Caco-2 (cell line): ENCODE measurements at places on chromosomes 11 and 22. TPM values are rescaled to one million over a fixed set of nuclear protein-coding genes. Genes with fewer than 3 reads are reported as not detected.
A peak's percentile ranks its signal among the peaks of the same experiment; 100 is the strongest.

GRCh38 chr22:23894710-23895598 lies 771 bp downstream of the MIF start:
- DNase-seq, result peak; percentile 83
- peak overlapping the region; percentile 98 for H3K27ac ChIP-seq
- H3K27me3 ChIP-seq, result no peaks in the 10 kb centered on the region
- H3K36me3 ChIP-seq, result peaks cover 12% of the 10 kb centered on the region

GRCh38 chr11:120198403-120198786 lies 12.4 kb upstream of the OAF start:
- no peaks in the 10 kb centered on the region for H3K27me3 ChIP-seq
- no peaks in the 10 kb centered on the region for H3K36me3 ChIP-seq
- DNase-seq, result no peak
- no peak overlapping the region for H3K27ac ChIP-seq
- H3K4me3 ChIP-seq, result no peak overlapping the region
- peaks cover 14% of the 10 kb centered on the region for H3K4me1 ChIP-seq

The DYNC2H1 gene
- 5.9 and 6.5 TPM in 2 replicates for total RNA-seq

GRCh38 chr22:24437741-24438328 lies 10.4 kb downstream of the ADORA2A start:
- no peaks in the 10 kb centered on the region for H3K4me1 ChIP-seq
- no peak overlapping the region for H3K27ac ChIP-seq
- DNase-seq, result no peak
- no peaks in the 10 kb centered on the region for H3K27me3 ChIP-seq
- H3K36me3 ChIP-seq, result peaks cover 3% of the 10 kb centered on the region; the same call in 1 of the 2 replicates
- H3K4me3 ChIP-seq, result no peak overlapping the region

- no peak for DNase-seq
- no peak overlapping the region for H3K27ac ChIP-seq
- no peak overlapping the region for H3K4me3 ChIP-seq
- H3K4me1 ChIP-seq, result peaks cover 2% of the 10 kb centered on the region; the same call in 1 of the 2 replicates
- H3K27me3 ChIP-seq, result no peaks in the 10 kb centered on the region
These were observed 78.5 kb downstream of the CYP2R1 start for GRCh38 chr11:14813516-14813915.

GRCh38 chr11:88354912-88355311 lies 17.4 kb upstream of the CTSC start:
- no peaks in the 10 kb centered on the region for H3K36me3 ChIP-seq
- H3K4me1 ChIP-seq, result 0 out of 2 replicates have a peak, but pooled peaks cover 7% of the 10 kb centered on the region
- H3K27ac ChIP-seq, result no peak overlapping the region
- DNase-seq, result no peak
